Stimulated activated CD8-positive, alpha-beta memory T cell treated with anti-CD3 and anti-CD28 coated beads, Interleukin-2, amount 100 ng/mL, for 1 hour (primary cell): ENCODE measurements at places on chromosomes 5 and 9.

- DNase-seq: no peak
Measured at GRCh38 chr9:70753311-70753710, 338.9 kb upstream of the KLF9 start.

- no peak for DNase-seq
Measured at GRCh38 chr9:110938242-110938641, 100.0 kb downstream of the LPAR1 start.

DNA sequence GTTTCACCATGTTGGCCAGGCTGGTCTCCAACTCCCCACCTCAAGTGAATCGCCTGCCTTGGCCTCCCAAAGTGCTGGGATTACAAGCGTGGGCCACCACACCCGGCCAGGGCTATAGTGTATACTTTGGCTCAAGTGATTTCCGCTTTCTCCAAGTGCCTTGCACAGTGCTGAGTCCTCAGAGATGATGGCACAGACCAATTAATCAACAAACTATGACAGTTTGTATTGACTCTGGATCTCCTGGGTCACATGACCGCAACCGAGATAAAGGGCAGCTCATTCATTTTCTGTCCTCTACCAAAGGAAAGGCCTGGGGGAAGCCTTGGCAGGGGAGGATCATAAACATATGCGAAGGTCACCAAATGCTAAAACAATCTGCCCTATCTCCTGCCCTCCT, 11.4 kb upstream of the LARP1 start:
- no peak for DNase-seq

DNA sequence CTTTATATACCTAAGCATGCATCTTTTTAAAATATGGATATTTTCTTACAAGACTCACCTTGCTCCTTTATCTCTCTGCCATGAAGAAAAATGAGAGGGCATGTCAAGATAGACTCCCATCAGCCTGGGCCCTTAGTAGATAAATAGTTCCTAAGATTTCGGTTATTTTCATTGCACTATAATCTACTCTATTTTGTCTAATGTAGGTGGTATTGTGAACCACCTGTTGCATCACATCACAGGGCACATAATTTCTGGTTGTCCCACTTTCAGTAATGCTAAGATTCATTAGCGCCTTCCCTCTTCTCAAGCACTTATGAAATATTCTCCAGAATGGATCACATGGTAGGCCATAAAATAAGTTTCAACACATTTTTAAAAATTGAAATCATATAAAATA, 202.5 kb upstream of the ADRA1B start:
- no peak for DNase-seq

GRCh38 chr9:104984121-104984520, 56.2 kb upstream of the ABCA1 start:
- DNase-seq: no peak

DNA sequence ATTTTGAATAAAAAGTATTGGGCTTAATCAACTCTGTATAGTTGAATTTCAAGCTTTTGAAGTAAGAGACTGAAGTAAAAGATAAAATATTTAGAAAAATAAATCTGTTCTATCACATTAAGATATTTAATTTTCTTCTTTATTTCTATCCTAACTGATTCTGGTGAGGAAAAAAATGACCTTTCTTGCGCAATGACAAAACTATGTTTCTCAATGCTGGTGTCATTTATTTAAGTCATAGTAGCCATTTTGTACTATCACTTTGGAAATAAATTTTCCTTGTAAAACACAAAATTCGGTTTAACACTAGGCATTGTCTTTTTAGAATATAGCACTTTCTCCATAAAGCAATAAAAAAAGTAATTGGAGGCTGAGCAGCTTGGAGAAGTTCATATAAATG, 728.0 kb downstream of the CDH9 start:
- DNase-seq: no peak

DNA sequence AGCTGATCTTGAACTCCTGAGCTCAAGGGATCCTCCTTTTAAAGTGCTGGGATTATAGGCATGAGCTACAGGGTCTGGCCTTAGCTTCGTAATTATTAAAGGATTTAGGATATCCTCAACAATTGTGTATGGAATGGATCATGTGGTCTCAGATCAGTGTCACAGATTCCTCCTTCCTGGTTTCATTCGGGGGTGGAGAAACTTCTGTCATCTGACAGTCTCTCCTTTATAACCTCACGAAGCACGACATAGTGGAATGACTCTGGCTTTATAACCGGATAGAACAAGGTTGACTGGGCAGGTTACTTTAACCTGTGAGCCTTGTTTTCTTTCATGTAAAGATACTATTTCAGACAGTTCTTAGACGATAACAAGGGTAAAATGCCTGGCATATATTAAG, 4.4 kb upstream of the GNG10 start:
- no peak for DNase-seq
